ENCODE measurements at places on chromosomes 4 and X.
A peak's percentile ranks its signal among the peaks of the same experiment; 100 is the strongest.

GRCh38 chrX:97027384-97027922 lies 143.7 kb downstream of the RPA4 start:
- no peak for DNase-seq

DNA sequence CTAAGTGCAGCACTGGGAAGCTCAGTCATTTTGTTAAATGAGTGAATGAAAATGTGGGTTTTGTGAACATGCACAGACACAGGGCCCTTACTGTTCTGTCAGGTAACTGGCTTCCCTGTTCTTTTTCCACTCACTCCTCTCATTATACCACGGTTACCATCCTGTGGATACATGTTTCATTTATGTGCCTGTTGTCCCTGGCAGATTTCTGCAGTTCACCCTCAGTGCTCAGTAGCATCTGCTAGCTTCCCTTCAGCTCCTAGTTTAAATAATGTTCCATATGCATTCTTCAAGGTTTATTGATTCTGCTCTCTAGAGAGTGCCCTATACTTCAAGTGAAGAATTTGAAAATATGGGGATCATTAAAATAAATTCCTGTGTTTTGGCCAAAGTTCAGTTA lies 1634.3 kb upstream of the ADGRL3 start:
- no peak for DNase-seq

DNA sequence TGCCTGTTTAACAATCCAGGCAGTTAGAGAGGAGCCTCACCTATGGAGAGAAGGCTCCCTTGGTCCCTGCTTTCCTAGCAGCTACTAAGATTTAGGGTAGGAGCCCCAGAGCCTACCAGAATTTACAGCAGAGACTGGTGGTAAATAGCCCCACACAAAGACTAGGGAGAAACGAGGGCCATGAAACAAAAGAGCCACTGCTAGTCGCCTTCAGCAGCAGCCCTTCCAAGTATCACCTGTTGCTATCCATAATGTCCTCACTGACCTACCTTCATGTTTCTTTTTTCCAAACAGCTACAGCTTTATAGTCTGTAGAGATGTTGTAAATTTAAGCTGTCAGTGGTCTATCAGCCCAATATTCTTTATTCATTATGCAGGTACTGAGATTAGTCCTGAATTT lies 25.3 kb downstream of the ARHGEF6 start:
- DNase-seq: no peak

DNA sequence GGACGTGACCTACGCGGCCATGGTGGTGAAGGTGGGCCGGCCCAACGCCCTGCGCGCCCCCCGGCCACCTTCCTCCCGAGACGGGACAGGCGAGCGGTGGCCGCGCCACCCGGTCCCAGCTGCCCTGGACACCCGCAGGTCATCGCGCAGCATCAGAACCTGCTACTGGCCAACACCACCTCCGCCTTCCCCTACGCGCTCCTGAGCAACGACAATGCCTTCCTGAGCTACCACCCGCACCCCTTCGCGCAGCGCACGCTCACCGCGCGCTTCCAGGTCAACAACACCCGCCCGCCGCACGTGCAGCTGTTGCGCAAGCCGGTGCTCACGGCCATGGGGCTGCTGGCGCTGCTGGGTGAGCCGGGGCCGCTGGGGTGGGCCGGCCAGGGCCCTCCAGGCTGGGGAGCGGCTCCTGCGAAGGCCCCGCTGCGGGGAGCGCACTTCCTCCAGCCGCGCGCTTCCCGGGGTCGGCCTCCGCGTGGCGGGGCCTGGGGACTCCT lies 9.0 kb upstream of the SLC26A1 start:
- DNase-seq: no peak

DNA sequence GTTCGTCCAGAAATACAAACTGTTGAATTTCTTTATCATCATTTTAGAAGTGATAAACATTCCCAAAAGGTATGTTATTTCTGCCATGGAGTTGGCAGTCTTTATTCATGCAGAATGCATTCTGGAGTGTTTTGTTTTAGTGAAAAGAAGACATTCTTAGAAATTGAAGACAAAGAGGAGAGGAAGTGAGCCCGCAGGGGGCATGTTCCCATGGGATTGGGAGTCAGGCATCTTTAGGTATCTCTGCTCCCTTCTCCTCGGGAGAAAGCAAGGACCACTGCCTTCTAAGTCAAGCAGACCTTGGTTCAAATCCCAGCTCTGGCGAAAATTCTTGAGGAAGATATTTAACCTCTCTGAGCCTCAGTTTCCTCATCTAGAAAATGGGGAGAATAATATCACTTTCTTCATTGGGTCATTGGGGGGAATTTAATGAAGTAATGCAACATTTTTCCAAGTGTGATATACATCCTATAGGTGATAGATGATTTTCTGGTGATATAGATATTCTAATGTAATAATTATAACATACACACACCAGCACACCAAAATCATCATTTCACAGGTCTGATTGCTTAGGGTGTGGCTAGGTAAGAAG lies 26.5 kb upstream of the CHRNA9 start:
- DNase-seq: no peak

- DNase-seq: no peak
These were observed 56.9 kb downstream of the MAD2L1 start for GRCh38 chr4:120009731-120010130.

GRCh38 chr4:24249972-24250371 lies 334.4 kb downstream of the DHX15 start:
- DNase-seq: no peak

- DNase-seq: peak; percentile 41
These were observed 39.4 kb upstream of the NDP start for GRCh38 chrX:44012484-44013096.

DNA sequence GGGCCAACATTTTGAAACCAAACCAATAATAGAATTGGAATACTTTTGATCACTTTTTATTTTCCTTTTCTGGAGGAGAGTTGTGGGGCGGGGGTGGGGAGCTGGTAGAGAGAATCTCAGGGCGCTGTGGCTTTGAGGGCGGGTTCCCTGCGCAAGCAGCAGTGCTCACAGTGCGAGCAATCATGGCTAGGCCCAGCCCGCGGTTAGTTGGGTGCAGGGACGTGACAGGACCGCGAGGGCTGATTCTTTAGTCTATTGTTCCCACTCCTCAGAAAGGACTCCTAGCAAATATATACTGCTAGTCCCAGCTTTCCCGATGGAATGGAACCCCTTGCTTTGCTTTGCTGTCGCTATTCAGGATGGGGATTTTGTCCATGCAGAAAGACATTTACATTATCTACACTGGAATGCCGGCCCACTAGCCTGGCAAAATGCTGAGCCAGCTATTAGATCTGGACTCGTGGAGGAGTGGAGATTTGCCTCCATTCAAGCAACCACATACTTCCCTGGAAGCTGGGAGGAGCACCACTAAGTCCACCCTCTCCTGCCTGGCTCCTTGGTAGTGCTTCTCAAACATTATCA lies 23.9 kb upstream of the APLN start:
- DNase-seq: no peak

- no peak for DNase-seq
These were observed 213.1 kb downstream of the DCTD start for GRCh38 chr4:182704077-182704476.

DNA sequence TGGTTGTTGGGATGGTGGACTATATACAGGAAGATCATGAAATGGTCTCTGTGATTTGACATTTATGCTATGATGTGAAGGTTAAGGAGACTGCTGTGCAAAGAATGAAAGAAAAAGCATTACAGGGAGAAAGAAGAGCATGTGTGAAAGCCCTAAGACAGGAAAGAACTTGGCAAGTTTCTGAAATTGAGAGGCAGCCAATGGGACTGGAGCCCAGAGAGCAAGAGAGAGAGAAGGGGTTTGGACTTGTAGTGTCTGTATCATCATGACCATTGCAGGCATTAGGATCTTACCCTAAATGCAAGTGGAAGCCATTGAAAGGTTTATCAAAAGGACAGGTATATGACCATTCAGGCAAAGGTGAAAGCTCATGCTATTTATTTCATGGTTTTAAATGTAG lies 147.1 kb downstream of the NAA11 start:
- no peak for DNase-seq
